H4 (cell line): ENCODE measurements at places on chromosomes 5 and 9. TPM values are rescaled to one million over a fixed set of nuclear protein-coding genes. Genes with fewer than 3 reads are reported as not detected.

GRCh38 chr9:110499608-110500007, 79.9 kb downstream of the SVEP1 start:
- no peak for DNase-seq

DNA sequence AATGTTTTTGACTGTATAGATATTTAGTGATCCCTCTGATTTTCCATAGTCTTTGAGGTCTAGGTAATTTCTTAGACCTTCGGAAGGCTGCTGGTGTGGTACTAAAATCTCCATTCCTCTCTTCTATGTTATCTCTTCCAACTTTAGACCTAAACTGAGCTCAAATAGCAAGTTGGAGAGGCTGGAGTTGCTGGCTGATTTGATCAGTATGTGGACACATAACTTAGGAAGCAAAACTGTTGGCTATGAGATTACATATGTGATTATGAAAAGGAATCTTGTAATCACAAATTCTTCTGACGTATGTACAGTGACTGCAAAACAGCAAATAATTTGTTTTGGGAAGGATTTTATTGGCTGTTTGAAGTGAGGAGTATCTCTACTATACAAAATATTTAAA, 2.1 kb upstream of the SMAD5 start:
- DNase-seq = no peak

DNA sequence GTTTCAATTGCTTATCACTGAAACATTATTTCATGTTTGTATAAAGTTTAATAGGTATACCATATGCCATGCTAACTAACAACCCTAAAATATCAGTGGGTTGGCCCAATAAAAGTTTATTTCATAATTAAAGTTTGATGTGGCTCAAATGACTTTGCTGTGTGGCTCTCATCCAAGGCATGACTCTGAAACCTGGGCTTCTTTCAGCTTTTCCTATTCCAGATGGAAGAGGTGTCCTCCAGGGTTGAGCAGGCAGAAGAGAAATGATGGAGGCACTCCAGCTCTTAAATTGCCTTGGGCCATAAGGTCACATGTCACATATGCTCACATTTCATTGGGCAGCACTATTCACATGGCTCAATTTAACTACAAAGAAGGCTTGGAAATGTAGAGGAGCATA, 101.9 kb downstream of the MACIR start:
- no peak for DNase-seq

- DNase-seq = peak; percentile 19
Observed at GRCh38 chr5:29016067-29016466, 1977.7 kb upstream of the CDH9 start.

GRCh38 chr9:1198085-1198484, 147.9 kb downstream of the DMRT2 start:
- no peak for DNase-seq

DNA sequence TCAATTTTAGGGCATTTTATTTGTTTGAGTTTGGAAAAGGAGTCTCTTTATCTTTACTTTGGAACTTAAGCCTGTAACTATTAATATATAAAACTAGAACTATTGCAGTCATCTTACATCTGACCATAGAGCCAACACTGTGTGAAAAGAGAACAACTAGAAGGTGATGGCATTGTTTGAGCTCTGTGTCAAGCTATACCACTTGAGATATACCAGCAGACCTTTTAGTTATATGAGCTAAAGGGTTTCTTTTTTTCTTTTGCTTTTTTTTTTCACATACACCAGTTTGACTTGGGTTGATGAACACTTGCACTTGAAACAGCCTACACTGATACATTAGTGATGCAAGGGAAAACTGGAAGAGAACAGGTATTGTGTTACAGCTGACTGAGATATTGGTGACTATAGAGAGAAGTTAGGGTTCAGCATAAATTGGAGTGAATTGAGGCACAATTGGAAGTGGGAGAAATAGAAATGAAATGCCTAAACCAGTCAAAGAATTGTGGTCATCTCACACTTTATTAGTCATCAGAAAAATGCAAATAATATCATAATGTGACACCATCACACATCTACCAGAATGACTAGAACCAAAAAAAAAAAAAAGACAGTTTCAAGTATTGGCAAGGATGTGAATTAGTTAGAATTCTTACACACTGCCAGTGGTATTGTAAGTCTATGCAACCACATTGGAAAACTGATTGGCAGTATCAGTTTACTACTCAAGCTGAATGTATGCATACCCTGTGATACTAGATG, 60.9 kb downstream of the ADRB2 start:
- no peak for DNase-seq

DNA sequence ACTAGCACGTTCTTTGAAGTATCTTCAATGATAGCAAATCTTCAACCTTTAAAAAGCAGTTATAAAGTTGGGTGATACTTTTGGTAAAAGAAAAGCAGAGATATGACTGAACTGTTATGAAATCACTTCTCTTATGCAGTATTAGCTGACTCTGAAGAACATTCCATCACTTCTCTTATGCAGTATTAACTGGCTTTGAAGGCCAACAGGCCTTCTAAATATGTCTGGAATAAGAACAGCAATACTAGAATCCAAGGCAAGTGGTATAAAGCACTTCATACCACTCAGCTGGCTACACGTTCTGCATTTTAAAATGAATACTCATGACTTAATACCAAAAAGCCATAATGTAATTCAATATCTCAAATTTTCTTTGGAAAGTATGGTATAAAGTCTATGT, 17.3 kb downstream of the SKIC3 start:
- no peak for DNase-seq

DNA sequence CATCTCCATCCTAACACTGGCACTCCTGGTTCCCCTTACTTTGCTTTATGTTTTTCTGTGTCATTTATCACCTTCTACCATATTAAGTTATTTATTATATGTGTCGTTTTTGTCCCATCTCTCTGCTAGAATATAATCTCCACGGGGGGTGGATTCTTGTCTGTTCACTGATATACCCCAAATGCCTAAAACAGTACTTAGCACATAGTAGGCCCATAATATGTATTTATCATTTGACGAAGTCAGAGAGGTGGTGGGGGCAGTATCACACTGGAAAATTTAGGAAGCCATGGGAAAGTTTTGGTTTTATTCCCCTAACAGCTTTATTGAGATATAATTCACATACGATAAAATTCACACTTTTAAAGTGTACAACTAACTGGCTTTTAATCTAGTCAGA, 14.4 kb downstream of the ZCCHC9 start:
- DNase-seq = no peak

- peak; percentile 96 for DNase-seq
Observed at GRCh38 chr5:116652196-116652729, 77.6 kb upstream of the SEMA6A start.

DNA sequence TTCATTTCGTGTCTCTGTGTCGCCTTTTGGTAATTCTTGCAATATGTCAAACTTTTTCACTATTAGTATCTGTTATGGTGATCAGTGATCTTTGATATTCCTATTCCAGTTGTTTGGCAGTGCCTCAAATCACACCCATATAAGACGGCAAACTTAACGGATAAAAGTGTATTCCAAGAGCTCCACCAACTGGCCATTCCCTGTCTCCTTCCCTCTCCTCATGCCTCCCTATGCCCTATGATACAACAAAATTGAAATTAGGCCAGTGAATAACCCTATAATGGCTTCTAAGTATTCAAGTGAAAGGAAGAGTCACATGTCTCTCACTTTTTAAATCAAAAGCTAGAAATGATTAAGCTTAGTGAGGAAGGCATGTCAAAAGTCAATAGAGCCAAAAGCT, 74.8 kb downstream of the CDK5RAP2 start:
- DNase-seq = no peak

DNA sequence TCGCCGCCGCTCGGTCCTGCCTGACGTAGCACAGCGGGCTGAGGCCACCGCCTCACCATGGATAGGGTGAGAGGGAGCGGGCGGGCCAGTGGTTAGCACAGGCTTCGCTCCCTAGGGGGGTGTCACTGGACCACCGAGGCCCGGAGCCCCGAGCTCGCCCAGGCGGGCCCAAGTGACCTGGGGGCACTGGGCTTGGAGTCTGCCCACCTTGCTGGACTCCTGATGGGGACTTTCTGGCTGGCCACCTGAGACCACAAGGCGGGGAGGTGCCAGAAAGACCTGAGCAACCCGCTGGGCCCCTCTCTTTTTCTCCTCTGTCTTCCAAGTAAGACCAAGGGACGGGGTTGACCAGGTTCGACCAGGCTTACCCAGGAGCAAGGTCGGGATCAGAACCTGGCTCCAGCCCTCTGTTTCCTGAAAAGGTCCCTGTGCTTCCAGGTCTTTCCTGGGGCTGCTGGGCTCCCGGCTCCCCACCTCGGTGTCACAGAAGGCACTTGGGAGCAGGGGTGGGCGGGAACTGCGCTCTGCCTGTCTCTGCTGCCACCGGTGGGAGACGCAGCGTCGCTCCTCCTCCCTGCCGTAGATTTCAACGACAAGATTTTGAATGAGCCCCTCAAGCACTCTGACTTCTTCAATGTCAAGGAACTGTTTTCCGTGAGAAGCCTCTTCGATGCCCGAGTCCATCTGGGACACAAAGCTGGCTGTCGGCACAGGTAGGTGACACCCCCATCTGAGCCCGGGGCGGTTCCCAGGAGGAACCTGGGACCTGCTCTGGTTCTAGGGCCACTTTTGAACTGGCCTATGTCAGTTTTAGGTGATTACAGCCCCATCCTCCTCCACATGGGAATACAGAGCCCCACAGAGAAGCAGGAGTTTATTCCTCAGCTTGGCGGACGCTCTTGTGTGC, 1.0 kb downstream of the MRPS2 start:
- DNase-seq = no peak

DNA sequence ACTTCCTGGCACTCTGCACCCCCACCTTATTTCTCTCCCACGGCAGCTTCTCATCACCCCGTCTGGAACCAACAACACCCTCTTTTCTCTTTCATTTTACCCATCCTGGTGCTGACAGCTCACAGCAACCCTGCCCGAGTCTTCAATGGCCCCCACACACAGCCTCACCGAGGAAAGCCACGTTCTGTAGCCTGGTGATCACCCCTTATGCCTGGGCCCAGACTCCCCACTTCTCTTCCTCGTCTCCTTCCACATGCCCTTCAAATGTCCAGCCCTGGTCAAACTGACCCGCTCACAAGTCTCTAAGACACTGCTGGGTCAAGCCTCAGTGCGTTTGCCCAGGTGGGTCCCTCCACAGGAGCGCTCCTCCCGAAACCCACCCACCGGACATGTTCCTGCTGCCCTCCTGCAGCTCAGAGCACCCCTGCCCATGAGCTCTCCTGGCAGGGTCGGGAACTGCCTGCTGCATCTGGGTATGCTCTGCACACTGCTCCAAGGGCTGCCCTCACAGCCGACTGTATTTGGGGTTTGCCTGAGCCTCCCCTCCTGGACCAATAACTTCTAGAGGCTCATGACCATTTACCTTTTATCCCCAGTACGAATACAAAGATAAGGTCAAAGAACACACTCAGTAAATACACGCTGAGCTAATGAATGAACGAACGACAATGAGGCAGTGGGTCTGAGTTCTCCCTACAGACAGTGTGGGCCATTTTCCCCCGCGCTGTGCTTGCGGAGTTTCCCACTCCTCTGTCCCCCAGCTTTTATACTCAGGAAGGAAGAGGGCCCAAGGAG, 154.7 kb upstream of the PHYKPL start:
- DNase-seq = no peak

GRCh38 chr5:110371011-110371724, 355.3 kb downstream of the TMEM232 start:
- DNase-seq = no peak

DNA sequence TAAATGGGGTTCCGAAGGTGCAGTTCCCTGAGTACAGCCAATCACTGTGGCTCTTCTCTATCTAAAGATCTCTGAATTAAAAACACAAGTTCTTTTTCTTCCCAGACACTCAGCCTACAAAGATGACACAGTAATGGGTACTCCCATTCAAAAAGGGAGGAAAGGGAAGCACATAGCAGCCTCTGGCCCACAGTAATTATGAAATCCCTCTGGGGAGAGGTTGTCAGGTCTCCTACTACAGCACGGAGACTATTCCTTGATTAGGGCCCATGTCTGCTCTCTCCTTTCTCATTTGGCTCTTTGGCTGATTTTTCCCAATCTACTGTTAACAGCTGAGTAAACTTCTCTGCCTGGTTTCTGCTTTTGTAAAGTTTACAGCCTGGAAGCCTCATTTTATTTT, 62.0 kb upstream of the RANBP3L start:
- DNase-seq = no peak

- DNase-seq = peak; percentile 82
Observed at GRCh38 chr9:72577212-72577753, 55.9 kb downstream of the TMC1 start.

DNA sequence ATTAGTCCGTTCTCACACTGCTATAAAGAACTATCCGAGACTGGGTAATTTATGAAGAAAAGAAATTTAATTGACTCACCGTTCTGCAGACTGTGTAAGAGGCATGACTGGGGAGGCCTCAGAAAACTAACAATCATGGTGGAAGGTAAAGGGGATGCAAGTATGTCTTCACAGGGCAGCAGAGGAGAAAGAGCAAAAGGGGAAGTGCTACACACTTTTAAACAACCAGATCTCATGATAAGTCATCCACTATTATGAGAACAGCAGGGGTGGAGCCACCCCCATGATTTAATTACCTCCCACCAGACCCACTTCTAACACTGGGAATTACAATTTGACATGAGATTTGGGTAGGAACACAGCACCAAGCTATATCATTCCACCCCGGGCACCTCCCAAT, 26.6 kb downstream of the FST start:
- no peak for DNase-seq

- DNase-seq = peak; percentile 90
Observed at GRCh38 chr9:90102292-90102901, 497.6 kb downstream of the GADD45G start.

- no peak for DNase-seq
Observed at GRCh38 chr5:180140571-180140970, 68.4 kb downstream of the RASGEF1C start.

- no peak for DNase-seq
Observed at GRCh38 chr9:112655668-112656067, 62.2 kb downstream of the INIP start.

DNA sequence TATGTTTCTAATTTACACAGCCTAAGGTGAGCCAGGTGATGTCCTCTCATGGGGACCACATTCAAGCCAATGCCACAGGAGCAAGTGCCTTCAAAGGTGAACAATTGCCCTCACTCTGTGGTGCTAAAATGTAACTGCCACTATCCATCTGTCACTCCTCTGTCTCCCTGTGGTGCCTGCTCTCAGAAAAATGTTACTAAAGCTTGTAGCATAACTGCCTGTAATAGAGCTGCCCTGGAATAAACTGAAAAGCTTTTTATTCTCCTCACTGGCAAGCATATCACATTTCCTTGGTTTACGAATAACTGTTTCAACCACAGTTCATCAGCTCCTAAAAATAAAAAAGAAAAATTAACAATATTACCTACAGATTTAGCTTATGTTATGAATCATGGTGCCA, 142.4 kb downstream of the ST8SIA4 start:
- DNase-seq = no peak

GRCh38 chr5:175803254-175803653, 68.1 kb upstream of the CPLX2 start:
- no peak for DNase-seq

The PARP8 gene
- total RNA-seq = 5.7 and 12.8 TPM in 2 replicates

The GPR150 gene
- total RNA-seq = not detected in 2 replicates

The CCDC152 gene
- 0.19 and 0.94 TPM in 2 replicates for total RNA-seq

The ADRB2 gene
- 0.37 and 1.2 TPM in 2 replicates for total RNA-seq

The NR2F1 gene
- 6.5 and 10.3 TPM in 2 replicates for total RNA-seq

The AQP7 gene
- total RNA-seq = 0.97 TPM in 1 of 2 replicates, not detected in the other

The CARD6 gene
- 7.2 and 8.3 TPM in 2 replicates for total RNA-seq

The GABRA1 gene
- 0.62 and 2.4 TPM in 2 replicates for total RNA-seq

The DMRT2 gene
- total RNA-seq = 0.08 and 0.77 TPM in 2 replicates

The FOXD4L3 gene
- not detected in 2 replicates for total RNA-seq

The PCDHB15 gene
- 0.16 and 2.1 TPM in 2 replicates for total RNA-seq
